ENCODE measurements at places on chromosomes 5 and 9.

GRCh38 chr5:67693956-67694809 is 497.6 kb upstream of the CD180 start:
- DNase-seq = peak; percentile 36

DNA sequence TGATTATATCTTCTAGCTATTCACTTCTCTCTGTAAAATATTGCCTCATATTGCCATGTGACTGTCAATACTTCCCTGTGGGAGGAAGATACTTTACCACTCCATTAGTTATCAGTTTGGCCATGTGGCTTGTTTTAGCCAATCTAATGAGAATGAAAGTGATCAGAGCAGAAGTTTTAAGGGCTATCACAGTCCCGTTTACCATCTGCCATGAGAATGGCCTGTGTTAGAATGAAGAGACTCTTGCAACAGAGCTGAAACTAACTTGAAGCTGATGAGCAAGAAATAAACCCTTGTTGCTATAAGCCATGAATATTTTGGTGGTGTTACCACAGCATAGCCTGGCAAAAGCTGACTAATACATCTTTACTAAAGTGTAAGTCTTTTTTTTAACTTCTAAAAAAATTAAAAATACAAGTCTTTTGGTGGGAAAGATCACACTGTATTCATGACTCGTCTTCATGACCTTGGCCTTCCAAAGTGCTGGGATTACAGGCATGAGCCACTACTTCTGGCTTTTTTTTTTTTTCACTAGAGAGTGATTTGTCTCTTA is 68.0 kb upstream of the CTNNA1 start:
- DNase-seq = no peak

- DNase-seq = peak; percentile 2
These were observed 1138.2 kb downstream of the TAF11L14 start for GRCh38 chr5:18772475-18772874.

DNA sequence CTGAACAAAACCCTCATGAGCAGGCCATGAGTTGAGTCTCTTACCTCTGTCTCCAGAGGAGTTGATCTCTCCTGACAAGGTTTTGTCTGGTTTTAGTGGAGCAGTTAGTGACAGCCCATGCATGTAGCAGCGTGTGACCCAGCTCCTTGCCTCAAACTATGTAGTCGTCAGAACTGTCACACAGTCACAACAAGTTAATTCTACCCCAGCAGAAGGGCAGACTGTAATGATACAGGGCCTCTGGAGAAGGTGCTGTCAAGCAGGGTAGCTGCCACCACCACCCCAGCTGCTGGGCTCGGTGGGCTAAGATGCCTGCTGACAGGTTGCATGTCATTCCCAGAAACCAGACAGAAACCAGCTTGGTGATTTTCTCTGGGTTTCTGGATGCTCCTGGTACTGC is 194.5 kb downstream of the PSAT1 start:
- DNase-seq = no peak

DNA sequence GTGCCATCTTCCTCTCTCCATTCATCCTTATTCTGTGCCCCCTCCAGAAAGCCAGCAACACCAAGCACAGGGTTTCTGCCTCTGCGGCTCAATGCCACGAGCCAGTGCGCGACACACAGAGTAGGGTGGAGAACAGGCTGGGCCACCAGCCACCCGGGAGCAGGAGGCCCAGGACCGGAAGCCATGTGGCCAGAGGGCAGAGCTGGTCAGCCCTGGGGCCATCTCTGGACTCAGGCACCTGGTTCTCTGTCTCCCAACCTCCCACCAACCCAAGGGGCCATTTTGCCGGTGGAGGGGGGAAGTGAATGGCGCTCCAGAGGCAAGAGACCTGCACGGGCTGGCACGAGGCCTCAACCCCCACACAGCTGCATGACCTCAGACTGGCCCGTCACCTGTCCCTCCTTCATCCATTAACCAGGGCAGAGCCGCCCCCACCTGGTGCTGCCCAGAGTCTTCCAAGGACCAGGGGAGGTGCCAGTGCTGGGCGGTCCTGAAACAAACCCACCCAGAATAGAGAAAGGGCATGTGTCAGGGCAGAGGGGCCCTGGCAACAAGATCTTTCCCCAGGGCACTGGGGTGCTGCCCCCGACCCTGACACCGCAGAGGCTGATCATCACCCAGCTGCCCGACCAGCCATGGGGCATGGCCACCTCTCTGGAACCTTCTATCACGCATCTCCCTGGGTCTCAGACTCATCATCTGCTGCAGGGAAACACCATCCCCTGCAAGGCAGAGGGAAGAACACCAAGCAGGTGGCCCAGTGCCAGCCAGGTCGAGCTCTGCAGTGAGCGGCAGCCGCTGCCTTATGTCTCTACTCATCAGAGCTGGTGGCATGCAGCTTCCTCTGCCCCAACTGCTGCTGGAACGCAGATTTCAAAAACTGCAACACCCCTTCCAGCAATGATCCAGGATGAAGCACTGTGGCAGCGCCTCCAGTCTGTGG is 11.9 kb downstream of the VAV2 start:
- DNase-seq = no peak

DNA sequence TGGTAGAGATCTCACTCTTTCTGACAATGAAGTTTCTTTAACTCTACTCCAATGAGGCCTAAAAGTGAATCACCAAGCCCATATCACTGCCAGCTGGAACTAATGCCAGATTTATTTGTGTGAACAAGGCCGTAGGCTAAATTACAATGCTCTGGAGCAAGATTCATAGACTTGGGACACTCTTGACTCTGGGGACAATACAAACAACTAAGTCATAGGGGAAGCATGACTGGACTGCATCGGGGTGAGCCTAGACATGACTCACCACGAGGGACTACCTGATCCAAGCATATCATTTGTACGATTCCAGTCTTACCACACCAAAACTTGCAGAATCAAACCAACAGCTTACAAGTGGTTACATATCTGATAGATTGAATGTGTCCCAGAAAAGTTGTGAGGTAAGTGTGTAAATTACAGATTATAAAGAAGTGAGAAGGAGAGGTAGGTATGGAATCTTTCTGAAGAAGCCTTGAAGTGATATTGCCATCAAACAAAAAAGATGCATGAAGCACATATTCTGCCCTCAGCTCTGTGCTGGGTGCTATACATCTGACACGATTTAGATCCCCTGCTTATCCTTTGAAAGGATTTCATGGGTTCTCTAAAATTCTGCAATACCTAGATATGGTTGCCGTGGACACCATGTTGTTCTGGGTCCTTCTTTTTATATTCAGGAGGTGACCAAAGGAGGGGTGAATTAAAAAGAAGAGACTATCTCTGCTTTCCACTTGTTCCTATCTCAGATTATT is 199.3 kb upstream of the PDE4D start:
- peak; percentile 18 for DNase-seq

- no peak for DNase-seq
These were observed 616.2 kb downstream of the DNAH5 start for GRCh38 chr5:13328316-13328715.

GRCh38 chr5:81525690-81526089 is 131.8 kb upstream of the ACOT12 start:
- DNase-seq = peak; percentile 70

DNA sequence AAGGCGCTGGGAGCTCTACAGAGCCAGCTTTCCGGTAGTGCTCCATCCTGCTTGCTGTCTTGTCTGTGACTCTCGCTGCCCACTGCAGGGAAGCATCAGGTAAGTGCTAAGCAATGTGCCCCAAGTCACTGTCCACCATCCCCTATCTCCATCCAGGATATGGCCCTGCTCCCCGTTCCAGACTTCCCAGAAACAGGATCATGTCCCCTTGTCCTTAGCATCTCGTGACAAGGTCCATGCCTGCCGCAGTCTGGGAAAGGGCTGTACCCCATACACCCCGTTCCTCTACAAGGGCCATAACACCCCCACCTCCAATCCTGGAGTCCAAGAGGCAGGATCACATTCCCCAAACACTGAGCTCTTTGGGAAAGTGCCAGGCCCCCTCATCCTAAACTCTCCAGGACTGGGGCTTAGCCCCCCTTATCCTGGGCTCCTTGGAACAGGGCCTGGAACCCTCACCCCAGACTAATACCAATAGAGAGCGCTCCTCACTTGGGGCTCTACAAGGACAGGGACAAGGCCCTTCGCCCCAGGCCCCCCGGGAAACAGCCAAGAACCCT is 566 bp downstream of the RPP25L start:
- DNase-seq = no peak

- DNase-seq = peak; percentile 50
These were observed 332.4 kb upstream of the EFNA5 start for GRCh38 chr5:108003178-108003577.

- DNase-seq = peak; percentile 25
These were observed 286.1 kb downstream of the TRPM3 start for GRCh38 chr9:70835323-70835722.

GRCh38 chr5:120706877-120707276 is 242.8 kb downstream of the PRR16 start:
- DNase-seq = no peak

GRCh38 chr5:134543820-134544614 is 18.5 kb downstream of the JADE2 start:
- no peak for DNase-seq

GRCh38 chr5:176446884-176447590 is 1.1 kb upstream of the FAF2 start:
- no peak for DNase-seq

- peak; percentile 20 for DNase-seq
These were observed 651.3 kb upstream of the MEF2C start for GRCh38 chr5:89534331-89534730.

DNA sequence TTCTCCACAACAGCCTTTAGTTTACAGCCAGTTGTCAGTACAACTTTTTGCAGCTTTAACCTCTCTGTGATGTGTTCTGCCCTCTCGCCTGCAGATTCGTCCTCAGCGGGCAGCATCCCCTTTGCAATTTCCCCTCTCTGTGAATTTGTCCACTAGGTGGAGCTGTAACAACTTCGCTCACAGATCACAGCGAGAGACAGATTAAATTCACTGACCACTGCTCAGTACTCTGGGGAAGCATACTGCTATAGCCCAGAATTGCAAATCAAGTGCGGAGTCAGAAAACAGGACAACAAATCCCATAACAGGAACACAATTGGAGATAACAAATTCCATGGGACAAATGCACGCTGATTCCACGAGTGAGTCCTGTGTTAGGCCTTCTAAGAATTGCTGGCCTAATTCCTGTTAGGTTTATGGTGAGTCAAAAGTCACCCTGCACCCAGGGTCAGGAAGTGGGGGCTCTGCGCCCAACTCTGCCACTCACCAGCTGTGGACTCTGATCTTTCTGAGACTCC is 2124.9 kb downstream of the MAT2B start:
- DNase-seq = peak; percentile 64

GRCh38 chr5:144422018-144422727 is 251.5 kb downstream of the KCTD16 start:
- DNase-seq = peak; percentile 2

GRCh38 chr5:178150977-178151734 is 2.5 kb downstream of the NHP2 start:
- no peak for DNase-seq

DNA sequence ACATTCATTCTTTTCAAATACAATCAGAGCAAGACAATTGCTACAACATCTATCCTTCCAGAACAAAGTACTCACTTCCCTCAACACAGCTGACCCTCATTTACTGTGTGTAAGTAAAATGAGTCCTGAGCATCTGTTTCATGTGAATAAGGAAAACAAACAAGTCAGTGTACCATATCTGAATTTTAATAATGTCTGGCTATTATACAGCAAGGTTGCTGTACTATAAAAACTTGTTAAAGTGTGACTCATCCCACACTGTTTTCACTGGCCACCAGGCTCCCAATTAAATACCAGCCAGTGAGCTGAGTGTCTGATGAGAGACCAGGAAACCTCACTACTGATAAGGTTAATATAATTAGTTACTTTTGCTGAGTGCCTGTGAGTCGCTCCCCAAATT is 339.8 kb downstream of the AGTPBP1 start:
- no peak for DNase-seq

DNA sequence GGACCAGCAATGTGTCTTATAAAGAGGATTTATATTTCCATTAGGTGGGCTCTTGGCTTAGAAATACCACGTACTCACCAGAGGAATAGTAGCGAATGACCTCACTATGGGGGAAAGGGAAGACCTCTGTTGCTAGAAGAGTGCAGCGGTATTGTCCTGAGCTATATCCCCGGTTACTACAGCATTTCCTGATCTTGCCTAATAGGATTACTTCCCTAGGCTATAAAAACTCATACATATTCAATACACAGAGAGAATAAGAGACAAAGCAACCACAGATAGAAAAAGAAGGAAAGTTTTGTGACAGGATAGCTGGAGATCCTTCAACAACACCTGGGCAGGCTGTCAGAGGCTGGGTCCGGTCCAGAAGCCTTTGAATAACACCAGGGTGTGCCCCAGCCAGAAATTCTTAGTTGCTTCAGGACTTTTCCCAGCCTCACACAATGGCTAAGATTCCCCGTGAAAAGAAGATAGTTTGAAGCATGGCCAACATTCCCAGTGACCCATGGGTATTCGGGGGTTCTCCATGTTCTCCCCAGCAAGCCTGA is 85.4 kb downstream of the TRIM36 start:
- DNase-seq = no peak
